Activated CD4-positive, alpha-beta memory T cell treated with anti-CD3 and anti-CD28 coated beads for 36 hours (primary cell): ENCODE measurements at places on chromosomes 2 and 18.

GRCh38 chr2:192657362-192657761, 462.6 kb upstream of the TMEFF2 start:
- no peak for DNase-seq

DNA sequence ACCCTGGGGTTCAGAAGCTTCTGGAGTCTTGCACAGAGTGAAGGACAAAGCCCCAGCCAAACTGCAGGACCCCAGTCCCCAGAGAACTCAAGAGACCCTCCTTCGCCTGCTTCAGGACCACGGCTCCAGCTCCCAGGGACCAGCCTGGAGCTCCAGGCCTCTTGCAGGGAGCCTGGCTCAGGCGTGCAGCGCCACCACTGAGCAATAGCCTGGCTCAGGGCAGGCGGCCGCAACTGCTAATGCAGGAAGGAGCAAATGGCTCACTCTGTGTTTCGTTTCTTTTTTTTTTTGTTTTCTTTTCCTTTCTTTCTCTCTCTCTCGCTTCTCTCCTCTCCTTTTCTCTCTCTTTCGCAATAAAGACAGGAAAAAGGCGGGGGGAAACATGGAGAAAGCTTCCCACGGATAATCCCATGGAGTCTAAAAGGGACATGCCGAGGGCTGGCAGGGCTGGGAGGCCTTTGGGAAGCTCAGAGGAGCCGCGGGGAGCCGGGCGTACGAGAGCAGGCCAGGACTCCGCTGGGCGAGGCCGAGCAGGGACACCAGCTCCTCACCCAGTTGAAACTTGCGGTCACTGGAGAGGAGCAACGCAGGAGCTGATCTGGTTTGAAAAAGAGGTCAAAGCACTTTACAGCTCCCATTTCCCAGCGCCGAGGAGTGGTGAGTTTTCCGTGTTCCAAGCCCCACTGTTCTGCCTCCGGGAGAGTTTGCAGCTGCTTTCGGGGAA, 244.8 kb downstream of the TWIST2 start:
- no peak for DNase-seq

DNA sequence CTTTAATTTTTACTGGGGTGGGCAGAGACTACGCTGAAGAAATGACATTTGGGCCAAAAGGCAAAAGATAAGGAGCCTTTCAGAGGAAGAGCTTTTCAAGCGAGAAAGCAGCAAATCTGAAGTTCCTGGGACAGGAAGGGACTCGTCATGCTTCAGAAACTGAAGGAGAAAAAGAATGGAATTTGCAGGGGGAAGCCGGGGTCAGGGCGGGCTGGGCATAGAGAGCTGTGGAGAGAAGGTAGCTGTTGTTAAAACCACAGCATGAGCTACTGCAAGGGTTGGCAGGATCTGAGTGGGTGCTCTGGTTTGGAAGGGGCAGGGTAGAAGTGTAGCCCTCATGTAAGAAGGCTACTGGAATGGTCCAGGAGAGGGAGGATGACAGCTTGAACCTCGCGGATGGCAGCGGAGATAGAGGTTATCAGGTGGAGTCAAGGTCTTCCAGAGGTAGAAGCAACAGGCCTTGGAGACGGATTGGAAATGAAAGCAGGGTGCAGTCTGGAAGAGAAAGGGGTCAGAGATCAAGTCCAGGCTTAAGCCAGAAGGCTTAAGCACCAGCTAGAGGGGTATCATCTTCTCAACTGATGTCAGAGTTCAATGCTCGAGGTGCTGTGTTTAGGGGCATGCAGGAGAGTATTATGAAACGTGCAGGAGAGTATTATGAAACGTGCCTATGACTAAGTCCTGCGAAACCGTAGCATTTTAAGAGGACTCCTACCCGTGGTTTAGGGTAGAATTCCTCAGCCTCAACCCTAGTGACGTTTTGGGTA, 18.9 kb downstream of the ATP8B1 start:
- DNase-seq: no peak

- DNase-seq: no peak
These were observed 123.9 kb upstream of the DCC start for GRCh38 chr18:52216109-52216508.

DNA sequence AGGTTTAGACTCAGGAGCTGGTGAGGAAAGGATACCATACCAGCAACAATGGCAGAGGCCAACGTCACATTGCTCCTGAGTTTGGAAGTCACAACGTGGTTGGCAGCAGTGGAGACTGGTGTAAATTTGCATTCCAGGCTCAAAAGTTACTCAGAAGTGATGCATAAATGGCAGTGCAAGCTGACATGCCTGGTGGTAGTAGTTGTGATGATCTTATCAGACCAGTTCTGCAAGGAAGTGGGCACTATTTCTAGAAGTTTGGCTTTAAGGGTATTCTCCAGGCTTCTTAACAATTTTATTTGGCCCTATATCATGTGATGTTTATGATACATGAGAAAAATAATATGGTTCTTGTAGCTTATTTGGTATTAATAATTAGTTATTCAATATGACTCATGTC, 37.8 kb downstream of the CXCR4 start:
- DNase-seq: no peak

DNA sequence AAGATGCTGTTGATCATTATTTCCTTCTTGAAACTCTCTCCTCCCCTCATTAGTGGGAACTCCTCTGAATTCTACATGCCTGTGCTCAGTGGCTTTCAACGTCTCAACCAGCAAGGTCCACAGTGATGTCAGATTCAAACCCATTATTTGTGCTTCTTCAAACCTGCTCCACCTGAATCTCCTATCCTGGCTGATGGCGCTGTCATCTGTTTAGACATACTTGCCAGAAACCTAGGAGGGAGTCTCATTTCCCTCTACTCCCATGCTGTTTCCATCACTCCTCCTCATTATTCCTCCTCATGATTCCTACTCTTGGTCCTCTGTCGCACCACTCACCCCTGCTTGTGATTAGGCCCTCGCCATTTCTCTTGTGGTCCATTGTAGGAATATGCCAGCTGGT, 2.9 kb upstream of the LPIN2 start:
- DNase-seq: no peak

DNA sequence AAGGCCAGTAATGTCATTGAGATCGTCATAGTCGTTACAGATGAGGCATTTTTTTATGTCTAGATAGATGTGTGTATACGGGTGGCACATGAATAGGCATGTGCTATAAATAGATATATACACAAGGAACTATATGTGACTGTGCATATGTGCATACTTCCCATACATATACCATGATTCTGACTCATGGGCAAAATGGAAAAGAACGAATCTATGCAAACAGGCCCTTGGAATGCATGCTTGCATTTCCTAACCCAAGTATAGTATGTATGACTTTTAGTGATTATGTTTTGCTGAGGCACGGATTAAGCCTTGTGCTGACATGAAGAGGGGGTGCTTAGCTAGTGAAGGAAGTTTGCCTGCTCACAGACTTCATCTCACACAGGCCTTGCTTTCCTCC, 111.7 kb downstream of the BCL11A start:
- no peak for DNase-seq

DNA sequence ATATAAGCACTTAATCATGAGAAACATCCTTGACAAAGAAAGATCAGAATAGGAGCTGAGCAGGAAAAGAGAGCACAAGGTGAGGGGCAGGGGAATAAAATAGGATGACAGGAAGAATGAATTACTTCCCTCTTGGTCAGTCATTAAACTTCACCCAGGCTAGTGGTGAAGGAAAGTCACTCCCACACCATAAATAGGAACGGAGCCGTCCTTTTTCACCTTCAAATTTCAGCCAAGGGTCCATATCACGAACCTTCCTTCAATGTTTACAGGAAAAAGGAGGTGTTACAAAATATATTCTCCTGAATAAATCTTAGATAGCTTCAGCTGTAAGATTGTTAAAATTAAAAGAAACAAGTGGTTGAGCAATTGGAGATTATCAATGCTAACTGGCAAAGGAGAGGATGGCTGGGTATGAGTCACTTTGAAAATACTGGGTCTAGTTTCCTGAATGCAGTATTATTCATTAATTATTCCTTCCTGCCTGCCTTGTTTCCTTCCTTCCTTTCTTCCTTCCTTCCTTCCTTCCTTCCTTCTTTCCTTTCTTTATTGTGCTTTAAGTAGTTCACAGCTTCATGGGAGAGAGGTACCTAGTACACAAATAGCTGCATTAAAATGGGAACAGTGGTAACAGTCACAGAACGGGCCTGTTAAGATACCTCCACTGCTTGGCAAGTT, 292.3 kb upstream of the ID2 start:
- no peak for DNase-seq

DNA sequence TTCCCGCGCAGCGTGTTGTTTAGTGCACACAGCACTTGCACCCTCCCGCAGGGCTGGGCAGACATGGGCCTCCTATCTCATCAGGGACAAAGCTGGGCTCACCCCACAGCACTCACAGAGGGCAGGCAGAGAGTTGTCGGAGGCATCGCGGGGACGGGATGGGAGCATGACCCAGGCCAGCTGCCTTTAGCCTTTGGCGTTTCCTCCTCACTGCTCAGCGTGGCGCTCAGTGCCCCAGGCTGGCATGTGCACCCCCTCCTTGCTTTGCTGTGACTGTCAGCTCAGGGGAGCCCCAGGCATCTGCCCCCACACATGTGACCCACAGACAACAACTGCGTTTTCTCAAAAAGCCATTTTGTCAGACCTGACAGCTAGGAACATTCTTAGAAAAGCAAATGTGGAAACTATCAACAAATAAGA, 101.1 kb downstream of the RNF144A start:
- DNase-seq: no peak

DNA sequence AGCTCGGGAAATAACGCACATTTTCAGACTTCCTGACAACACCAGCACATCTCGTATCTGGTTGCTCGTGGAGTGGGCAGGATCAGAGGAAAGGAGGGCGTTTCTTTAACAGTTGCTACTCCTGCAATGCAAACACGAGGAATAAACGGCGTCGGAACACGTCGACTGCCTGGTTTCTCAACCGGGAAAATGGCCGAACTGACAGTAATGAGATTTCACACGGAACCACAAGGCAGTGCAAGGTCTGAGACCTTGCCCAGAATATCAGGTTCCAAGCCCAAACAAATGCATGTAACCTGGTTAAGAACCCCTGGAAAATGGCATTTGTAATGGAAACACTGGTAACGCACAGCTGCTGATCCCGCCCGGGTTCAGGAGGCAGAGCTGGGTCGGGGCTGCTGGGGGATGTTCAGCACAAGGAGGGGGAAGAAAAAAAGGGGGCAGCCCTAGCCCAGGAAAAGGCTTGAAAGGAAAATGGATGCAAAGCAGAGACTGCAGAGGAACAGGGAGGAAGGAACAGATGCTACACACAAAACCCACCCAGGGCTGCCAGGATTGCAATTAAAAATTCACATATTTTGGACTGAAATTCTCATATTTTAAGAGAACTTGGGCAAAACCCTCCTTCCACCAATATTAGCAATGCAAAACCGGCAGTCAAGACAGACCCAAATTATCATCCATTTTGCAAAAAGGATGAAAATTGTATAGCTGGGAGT, 61.6 kb upstream of the KLHL29 start:
- no peak for DNase-seq

DNA sequence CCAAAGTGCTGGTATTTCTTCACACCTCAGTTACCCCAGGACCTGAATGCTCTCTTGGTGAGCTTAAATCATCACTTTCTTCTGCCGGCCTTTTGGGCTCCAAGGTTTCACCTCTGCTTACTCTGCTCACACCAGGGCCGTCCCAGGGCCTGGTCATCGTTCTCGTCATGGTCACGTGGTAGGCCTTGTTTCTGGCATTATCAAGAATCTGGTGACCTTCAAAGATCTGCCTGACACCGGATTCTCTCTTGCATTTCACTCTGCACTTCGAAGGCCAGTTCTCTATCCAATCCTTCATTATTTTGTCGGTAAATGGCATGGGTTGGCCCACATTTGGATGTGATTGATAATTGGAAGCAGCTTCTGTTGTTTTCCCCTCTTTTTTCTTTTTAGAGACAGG, 80.5 kb downstream of the HRH4 start:
- no peak for DNase-seq

DNA sequence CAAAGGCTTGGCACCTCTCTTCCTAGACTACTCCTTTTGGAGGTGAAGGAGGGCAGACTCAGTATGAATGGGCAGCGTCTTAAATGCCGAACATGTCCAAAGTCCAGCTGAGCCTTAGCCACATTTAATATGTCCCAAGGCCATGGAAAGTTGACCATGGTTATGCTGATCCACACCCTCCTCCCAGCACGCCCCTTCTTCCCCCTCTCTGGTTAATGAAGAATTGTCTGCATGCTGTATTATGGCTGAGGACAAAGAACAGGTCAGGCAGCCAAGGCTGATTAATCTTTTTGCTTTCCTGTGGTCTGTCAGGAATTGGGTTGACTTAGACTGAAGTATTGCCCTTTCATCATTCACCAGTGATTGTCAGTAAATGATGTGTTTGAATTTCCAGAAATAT, 5.8 kb upstream of the MYOM1 start:
- DNase-seq: no peak

DNA sequence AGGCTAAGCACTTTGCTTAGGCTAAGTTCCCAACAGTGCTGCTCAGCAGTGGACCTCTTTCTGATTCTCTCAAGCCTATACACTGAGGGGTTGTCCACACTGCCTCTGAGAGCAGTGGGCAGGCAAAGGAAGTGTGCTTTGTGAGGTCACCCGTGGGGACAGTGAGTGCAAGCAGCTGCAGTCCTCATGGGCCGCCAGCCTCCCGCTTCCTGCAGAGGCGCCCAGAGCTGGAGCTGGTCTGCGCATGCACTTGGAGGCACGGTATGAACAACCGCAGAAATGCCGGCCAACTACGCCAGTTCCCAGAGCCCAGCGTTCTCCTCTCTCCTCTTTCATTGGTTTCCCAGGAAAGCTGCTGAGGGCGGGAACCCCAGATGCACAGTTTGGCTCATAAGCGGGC, 149.5 kb upstream of the DLX2 start:
- DNase-seq: no peak

DNA sequence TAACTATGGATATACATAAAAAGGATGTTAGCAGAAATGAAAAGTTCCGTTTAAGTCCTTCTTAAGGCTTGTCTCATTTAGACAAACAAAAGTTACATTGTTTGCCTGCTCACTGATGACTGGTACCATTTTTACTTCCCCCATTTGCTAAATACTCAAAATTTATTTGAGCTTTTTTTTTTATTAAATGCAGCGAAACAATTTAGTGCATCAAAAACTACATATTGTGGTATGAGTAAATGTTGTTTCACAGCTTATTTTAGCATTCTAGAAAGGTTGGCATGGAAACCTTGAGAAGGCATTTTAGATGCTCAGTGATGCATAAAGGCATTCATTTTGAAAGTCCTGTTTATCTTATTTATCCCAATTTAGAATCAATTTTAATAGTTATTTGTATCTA, 100.0 kb downstream of the MAP2 start:
- DNase-seq: no peak

DNA sequence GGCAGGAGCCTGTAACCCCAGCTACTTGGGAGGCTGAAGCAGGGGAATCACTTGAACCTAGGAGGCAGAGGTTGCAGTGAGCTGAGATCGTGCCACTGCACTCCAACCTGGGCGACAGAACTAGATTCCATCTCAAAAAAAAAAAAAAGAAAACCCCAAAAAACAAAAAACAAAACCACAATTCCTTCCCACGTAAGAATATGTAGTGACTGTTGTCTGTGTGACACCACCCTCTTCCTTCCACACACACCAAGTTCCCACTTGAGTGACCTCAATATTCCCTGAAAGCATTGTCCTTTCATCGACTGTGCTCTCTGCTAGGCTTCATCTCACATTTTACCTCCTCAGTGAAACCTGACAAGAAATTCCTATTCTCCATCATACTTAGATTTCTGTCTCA, 8.8 kb upstream of the THADA start:
- no peak for DNase-seq

- DNase-seq: no peak
These were observed 11.7 kb upstream of the CNGA3 start for GRCh38 chr2:98334439-98335078.

GRCh38 chr2:130884503-130884902, 47.8 kb downstream of the ARHGEF4 start:
- no peak for DNase-seq

GRCh38 chr2:157872791-157873190, 3.3 kb downstream of the ACVR1 start:
- no peak for DNase-seq
